ENCODE measurements at places on chromosomes 3 and 15. TPM values are rescaled to one million over a fixed set of nuclear protein-coding genes. Genes with fewer than 3 reads are reported as not detected.

Gene IQCF5
- total RNA-seq = not detected

Gene NAALADL2
- total RNA-seq = 2.6 TPM

Gene FHIT
- total RNA-seq = 9.1 TPM

Gene ISG20
- 1.1 TPM for total RNA-seq

GRCh38 chr3:141996437-141996836, 120.0 kb downstream of the ATP1B3 start:
- no peak for DNase-seq

- no peak for DNase-seq
Observed at GRCh38 chr3:168275662-168276061, 179.9 kb upstream of the GOLIM4 start.

- no peak for DNase-seq
Observed at GRCh38 chr3:46865031-46865507, 1.8 kb upstream of the MYL3 start.

DNA sequence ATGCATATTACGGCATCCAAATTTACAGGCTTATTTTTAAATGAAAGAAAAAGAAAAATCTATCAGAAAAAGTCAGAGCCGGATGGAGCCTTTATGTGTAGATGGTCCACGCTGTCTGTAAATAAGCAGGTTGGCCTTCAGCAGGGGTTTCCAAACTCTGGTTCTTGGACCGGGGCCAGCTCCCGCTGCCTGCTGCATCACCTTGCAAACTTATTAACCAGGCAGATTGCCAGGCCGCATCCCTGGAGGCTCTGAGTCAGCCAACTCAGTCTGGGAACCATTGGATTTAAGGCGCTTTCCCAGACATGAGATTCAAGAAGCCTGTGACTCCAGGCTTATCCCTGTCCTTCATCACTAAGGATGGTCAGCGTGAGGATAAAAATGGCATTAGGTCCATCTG, 212.4 kb downstream of the OPA1 start:
- DNase-seq = no peak

DNA sequence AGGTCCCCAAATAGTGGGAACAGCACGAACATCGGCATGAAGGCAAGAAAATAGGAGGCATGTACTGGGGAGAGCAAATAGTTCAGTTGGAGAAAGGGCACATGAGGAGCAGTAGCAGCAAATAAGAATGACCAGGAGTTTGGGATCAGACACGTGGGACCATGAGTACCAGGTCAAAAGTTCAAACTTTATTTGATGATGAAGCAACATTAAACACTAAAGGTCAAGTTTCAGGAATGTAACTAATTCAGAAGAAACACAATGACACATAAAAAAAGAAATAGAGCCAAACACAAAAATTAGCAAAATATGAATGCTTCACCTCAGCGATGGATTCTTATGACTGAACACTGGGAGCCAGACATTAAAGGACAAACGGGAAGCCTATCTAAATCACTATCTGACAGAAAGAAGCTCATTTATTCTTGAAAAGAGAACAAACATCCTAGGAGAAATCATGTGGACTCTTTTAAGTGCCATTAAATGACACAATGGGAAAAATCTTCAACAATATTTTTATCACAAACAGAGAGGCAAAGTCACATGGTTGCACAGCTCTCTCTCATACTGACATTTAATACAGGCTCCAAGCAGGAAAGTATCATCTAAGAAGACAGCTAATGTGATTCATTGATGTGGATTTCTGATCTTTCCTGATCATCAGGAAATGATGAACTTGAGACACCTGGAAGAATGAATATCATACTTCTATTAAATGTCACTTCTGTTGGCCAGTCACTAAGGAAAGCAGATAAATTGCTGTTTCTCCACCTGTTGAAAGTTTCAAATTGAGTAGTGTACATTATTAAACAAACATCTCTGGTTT, 216.9 kb upstream of the THBS1 start:
- DNase-seq = no peak

DNA sequence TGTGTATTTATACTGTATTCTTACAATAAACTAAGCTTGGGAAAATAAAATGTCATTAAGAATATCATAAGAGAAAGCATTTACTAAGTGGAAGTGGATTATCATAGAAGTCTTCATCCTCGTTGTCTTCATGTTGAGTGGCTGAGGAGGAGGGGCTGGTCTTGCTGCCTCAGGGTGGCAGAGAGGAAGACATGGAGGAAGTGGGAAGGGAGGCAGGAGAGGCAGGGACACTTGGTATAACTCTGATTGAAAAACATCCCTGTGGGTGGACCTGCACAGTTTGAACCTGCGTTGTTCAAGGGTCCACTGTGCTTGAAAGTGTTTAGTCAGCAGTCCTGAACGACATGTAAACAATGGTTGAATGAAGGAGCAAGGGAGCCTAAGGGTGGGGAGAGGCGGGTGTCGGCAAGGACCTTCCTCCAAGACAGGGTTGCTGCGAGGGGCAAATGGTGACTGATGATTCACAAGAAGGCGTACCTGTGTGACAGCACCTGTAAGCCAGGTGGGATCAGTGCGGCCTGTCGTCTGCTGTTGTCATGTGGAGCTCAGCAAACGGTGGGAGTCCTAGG, 103.8 kb upstream of the KLF13 start:
- no peak for DNase-seq

- DNase-seq = no peak
Observed at GRCh38 chr3:177890359-177890683, 645.9 kb upstream of the KCNMB2 start.

DNA sequence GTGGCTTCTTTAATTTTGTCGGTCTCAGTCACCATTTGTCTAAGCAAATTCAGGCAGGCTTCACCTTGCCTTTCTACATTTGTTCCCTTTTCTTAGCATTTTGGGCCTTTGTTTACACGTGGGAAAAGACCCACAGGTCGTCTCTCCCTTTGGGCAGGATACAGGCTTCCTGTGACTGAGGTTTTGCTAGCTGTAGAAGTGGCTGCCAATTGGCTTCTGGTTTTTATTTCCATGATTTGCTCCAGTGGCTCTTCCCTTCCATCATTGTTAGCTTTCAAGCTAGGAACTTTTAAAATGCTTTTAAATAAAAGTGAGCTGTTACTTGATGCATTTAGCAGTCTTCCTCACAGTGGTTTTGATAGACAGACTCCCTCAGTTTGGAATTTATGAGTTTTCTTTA, 37.3 kb downstream of the MLH1 start:
- DNase-seq = no peak

GRCh38 chr3:184786280-184786941, 25.6 kb upstream of the VPS8 start:
- DNase-seq = no peak

DNA sequence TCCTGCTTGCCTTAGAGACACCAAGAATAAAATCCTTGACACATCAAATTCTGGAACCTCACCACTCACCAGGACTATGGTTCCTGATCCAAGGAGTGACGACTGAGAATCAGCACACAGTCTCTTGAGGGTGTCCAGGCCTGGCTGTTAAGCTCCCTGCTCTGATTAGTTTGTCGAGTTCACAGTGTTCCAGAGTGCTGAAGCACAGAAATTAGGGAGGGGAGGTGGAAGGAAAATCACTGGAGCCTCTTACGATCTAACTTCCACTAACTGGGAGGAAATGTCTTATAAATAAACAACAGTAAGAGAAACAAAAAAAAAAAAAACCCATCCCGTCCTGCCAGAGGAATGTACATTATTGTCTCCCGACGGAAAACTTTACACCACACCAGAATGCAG, 330.2 kb downstream of the TIGIT start:
- no peak for DNase-seq

GRCh38 chr3:123084738-123085237, 18.0 kb downstream of the PDIA5 start:
- no peak for DNase-seq
